ENCODE measurements at places on chromosomes 4 and X.

DNA sequence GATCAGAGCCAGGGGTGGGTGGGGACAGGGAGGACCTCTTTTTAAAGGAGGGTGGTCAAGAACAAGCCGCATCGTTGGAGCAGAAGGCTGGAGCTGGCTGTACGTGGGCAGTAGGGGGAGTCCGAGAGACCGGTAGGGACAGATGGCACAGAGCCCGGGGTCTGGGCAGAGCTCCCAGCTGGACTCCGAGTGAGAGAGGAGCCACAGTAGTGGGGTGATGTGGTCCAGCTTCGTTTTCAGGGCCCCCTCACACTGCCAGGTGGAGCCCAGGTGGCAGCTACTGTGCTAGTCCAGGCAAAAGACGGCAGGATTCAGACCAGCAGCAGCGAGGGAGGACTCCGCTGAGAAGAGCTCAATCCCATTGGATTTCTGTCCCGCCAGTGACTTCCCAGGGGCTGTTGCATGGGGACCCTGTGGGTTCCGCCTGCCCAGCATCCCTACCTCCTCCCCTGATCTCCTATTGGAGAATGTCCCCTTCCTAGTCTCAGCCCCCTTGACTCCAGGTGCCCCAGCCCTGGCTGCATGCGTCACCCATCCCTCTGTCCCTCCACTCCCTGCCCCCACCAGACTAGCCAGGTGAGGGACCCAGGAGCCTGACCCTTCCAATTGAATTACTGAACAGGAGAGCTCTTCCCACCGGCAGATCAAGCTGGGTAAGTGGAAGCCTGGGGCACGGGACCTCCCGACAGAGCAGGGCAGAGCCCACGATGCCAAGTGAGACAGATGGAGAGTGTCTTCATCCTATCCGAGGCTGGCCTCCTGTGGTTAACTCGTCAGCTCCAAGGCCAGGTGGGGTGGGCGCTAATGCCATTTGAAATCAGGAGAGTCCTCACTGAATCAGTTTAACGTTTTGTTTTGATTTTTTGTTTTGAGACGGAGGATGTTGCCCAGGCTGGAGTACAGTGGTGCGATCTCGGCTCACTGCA lies 2.9 kb downstream of the ARHGAP4 start:
- no peak for DNase-seq

GRCh38 chr4:92522356-92522755 lies 218.6 kb downstream of the GRID2 start:
- no peak for DNase-seq

DNA sequence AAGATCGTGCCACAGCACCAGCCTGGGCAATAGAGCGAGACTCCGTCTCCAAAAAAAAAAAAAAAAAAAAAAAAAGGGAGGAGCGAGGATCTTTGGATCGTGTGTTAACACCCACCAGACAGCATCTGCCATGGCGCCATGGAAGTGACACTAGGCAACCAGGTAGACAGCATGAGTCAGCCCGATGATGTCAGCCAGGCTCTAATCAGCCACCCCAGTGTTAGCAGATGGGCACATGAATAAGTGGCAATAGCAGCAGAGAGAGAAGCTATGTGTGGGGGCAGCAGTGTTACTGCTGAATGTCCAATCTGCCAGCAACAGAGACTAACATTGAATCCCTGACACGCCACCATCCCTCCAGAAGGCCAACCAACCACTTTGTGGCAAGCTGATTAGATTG lies 6.6 kb downstream of the SYN1 start:
- DNase-seq: no peak

GRCh38 chr4:128320656-128321055 lies 33.0 kb upstream of the PGRMC2 start:
- DNase-seq: no peak

DNA sequence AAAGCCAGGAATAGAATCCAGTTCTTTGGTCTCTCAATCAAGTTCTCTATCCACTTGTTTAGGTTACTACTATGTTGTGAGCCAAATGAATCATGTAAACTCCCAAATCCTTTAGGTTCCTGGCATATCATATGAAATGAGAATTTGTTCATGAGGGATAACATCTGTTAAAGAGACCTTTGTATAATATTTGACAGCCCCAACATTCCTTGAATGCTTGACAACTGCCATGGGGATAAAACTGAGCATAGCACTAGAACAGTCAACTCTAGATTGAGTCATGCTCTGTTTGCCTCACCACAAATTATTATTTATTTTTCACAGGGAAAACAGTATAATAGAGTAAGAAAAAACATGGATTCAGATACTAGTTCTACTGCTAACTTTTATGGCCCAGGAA lies 93.3 kb downstream of the NAA11 start:
- DNase-seq: no peak

- DNase-seq: no peak
Measured at GRCh38 chr4:146398896-146399445, 122.8 kb downstream of the SLC10A7 start.

DNA sequence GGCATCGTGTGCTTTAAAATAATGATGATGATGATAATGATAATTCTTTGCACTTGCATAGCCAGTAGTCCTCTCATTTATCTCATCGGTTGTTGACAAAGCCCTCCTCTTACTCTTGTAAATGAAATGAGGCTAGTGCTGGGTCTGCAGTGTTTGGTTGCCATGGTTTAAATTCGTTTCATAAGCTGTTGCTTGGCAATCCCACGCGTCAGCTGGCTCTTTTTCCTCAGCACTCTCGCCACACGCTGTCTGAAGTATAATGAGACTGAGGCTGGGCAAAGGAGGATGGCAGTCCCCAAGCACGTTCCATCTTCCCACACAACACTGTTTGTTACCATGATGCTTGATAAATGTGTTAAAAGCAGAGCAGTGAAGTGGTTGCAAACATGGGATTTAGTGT lies 15.5 kb downstream of the PAGE4 start:
- DNase-seq: no peak

DNA sequence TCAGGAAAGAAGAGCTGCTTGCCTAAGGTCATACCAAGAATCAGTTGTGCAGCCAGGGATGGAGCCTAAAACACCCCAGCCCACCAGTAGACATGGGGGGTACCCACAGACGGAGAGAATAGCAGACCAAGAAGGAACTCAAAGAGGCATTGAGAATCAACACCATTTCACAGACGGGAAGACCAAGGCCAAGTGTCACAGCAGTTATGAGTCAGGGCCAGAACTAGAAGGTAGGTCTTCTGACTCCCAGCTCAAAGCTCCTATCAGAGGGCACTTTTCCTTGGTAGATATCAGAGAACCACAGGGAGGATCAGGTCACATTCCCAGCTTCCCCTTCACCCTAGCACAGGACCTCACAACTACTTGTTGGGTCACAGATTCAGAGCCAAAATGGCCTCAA lies 14.5 kb downstream of the OTUD5 start:
- no peak for DNase-seq

DNA sequence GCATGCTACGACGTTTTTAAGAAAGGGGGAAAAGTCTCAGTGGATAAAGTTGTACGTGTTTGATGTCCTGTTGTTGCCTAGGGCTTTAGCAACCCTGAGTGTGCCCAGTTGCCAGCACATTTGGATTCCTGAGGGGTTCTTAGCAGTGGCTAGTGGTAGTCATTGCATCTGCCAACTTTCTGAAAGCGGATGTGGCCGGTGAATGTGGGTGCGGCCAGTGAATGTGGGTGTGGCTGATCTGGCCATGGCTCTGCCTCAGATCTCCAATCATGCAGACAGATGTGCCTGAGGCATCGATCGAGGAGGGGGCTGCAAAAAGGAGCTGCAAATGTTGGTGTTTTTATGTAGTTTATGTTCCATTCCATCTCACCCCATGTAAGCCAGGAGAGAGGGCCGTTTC lies 41.5 kb upstream of the FAT1 start:
- DNase-seq: no peak

- no peak for DNase-seq
Measured at GRCh38 chrX:70437011-70437410, 7.6 kb upstream of the DLG3 start.

DNA sequence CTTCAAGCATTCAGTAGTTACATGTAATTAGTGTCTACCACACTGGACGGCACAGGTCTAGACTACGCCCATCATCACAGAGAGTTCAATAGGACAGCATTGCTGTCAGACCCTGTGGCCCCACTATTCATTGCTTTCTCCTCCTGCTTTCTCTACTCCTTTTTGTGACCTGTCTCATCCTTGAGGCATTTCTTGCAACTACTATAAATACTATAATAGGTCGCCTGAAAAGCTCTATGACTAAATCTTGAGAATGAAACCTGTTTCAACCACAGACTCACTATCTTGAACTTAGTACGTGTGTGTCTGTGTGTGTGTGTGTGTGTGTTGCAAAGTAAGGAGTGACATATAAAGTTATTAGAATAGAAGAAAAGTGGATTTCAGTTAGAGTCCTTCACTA lies 252.9 kb upstream of the KLF3 start:
- DNase-seq: no peak

DNA sequence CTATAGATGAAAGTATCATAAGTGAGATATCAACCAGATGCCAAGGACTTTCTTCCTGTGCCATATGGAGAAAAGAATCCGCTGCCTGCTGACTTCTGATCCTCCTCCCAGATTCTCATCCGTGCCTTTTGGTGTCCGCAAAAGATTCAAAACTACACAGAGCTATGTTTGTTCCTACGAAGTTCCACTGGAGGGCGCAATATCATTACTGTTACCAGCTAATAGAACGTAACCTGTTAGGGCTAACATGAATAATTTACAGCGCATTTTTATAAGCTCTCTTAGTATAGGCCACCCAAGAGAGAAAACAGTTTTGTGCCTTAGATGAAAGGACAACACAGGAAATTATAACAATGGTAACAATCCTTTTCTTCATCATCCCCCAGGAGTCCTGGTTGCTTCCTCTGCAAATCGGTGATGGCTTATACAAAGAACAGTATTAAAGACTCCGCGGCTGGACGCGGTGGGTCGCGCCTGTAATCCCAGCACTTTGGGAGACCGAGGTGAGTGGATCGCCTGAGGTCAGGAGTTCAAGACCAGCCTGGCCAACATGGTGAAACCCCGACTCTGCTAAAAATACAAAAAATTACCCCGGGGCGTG lies 22.8 kb upstream of the CENPVL3 start:
- DNase-seq: no peak

DNA sequence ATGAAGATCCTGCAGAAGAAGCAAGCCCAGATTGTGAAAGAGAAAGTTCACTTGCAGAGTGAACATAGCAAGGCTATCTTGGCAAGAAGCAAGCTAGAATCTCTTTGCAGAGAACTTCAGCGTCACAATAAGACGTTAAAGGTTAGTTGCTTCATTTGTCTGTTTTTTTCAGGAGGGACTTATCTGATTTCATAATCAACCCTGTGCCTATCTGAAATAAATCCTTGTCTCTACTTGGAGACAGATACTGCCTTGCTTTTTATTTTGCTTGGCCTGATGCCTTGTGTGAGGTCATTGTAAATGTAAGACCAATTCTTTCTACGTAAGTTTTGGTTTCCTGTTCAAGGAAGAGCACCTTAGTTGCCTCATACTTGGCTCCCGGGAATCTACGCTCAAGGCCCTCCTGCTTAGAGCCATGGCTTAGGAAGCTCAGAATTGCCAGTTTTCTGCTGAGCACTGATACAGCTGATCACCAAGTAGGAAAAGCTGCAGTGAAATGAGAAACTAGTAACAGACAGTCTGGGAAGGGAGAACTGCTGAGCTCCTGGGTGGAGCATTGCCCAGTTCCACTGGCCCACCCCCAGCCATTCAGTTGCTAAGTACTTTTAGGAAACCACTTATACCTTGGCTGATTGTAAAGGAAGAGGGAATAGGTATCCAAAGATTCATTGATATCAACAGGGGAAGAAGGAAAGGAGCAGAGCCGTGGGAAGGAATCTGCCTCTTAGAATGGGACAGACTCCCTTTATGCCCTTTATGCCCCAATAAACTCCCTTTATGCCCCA lies 41.8 kb downstream of the RBBP7 start:
- no peak for DNase-seq

DNA sequence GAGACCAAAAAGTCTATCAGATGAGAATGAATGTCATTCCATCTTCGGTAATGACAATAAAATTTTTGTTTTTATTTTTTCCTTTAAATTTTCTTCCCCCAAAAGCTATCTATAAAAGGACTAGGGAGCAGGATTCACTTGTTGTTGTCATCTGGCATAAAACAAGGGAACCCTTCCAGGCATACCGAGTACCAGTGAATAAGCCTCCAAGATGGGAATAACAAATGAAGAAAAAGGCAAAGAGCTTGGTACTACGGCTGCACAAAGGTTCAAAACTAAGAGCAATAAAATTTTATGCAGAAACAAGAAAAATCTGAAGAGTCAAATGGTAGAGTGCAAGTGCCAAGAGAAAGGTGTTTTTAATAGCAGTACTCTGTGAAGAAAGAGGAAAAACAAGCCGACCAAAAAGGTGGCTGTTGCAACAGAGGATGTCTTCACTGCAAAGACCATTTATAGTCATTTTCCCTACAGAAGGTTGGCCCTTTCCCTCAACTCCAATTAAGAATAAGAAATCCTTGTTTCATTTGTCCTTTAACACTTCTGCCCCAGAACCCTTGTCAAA lies 25.8 kb downstream of the PPP3CA start:
- no peak for DNase-seq

GRCh38 chrX:41386222-41386990 lies 52.4 kb downstream of the DDX3X start:
- no peak for DNase-seq

GRCh38 chr4:24473309-24473721 lies 111.0 kb downstream of the DHX15 start:
- DNase-seq: no peak

DNA sequence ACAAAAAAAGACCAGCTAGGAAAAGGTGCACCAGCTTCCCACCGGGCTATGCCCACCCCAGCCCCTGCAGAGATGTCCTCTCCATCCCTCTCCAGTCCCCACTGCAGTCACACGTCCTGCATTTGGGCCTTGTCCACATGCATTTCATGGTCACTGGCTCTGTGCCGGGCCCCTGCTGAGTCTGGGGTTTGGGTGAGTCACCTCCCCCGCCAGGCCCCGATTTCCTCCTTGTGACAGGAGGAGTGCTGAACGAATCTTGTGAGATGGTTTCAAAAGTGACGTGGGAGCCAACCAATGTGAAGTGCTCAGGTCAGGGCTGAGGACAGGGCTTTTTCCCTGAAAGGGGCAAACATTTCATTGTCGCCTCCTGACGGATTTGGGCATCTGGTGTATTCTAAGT lies 7.1 kb downstream of the CPZ start:
- DNase-seq: no peak

GRCh38 chr4:139540161-139540560 lies 15.9 kb downstream of the SETD7 start:
- no peak for DNase-seq

DNA sequence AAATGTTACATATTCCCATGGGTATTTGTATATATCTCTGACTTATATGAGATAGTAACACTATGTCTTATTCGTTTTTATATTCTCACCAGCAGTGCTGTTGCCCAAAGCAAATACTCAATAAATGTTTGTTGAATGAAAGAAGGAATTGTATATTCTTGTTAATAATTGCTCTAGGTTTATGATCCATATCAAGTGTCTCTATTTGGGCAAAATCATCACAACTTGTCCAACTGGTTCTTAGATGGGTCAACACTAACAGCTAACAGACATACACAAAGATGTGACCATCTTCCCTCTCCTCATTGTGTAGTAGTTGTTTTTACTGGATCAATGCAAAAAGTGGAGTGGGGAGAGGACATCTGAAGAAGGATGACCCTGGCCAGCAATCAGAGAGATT lies 6.6 kb upstream of the APLN start:
- no peak for DNase-seq

- DNase-seq: no peak
Measured at GRCh38 chr4:123587983-123588494, 191.4 kb downstream of the SPRY1 start.

GRCh38 chrX:128294198-128294597 lies 242.0 kb upstream of the ACTRT1 start:
- DNase-seq: no peak

GRCh38 chr4:123869286-123870215 lies 473.0 kb downstream of the SPRY1 start:
- no peak for DNase-seq

- no peak for DNase-seq
Measured at GRCh38 chr4:41144812-41145211, 69.5 kb downstream of the APBB2 start.

Measured in activated CD8-positive, alpha-beta memory T cell treated with anti-CD3 and anti-CD28 coated beads for 48 hours (primary cell).